Activated naive CD4-positive, alpha-beta T cell treated with Interleukin-2 at 50 U/mL for 16 hours (primary cell): ENCODE measurements at places on chromosomes 12 and 14.

- no peak for DNase-seq
These were observed 80.6 kb downstream of the MAP1LC3B2 start for GRCh38 chr12:116639765-116640164.

- DNase-seq: no peak
These were observed 4.7 kb downstream of the LRIG3 start for GRCh38 chr12:58915634-58916033.

DNA sequence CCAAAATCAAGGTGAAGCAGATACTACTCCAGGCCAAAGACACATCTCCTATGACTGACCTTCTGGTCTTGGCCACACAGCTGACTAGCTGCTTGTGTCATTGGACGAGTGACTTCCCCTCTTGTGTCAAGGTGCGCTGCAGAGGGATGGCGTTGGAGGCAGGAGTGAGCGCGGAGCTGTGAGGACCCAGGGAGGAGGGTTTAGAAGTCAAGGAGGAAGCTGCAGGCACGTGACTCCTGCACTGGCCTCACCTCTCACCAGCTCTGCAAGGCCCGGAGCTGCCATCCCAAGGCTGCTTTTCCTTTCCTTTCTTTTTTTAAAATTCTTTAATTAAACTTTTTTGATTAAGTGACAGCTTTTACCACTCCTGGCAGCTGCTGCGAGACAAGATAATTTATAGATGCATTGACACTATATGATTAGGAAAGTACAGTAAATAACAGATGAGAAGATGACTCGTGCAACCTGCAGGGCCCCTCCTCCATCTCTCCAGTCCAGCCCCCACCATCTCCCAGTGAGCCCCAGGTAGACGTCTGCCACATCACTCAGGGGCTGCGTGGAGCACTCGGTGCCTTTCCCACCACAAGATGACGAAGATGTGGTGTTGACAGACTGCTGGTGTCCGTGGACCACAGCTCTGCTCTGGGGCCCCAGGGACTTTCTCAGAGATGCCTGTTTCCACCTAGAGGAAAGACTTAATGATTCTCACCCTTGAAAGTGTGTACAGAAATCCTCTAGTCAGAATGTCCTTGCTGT lies 350.6 kb downstream of the CACNA1C start:
- DNase-seq: no peak

DNA sequence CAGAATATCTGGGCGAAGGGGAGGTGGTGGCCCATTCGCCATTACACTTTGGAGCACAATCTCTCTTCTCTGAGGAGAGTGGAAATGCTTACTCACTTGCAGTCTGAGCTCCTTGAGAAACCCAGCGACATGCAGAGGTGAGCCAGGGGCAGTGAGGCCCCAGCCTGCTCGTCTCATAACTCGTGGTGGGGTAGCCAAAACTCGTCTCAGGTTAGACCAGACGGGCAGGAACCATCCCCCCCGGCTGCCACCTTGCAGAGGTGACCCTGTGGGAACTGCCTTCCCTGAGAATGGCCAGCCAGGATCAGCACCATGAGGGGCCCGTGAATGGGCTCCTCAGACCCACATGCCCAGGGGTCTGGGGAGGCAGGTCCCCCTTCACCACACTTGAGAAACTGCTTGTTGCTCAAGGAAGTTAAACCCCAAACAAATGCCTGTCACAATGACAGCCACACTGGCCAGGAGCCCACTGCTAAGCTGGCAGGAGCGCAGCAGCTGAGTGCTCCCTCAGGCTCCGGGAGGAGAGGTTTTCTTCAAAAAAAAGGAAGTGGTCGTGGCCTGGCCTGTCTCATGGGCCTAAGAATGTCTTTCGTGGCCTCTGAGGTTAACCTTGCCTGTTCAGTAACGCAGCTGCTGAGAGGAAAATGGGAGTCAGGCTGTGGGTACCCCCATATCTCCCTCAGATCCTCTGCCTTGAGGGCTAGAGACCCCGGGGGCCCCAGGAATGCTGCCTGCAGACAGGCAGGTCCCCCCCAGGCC lies 9.2 kb upstream of the ALDH2 start:
- DNase-seq: no peak

DNA sequence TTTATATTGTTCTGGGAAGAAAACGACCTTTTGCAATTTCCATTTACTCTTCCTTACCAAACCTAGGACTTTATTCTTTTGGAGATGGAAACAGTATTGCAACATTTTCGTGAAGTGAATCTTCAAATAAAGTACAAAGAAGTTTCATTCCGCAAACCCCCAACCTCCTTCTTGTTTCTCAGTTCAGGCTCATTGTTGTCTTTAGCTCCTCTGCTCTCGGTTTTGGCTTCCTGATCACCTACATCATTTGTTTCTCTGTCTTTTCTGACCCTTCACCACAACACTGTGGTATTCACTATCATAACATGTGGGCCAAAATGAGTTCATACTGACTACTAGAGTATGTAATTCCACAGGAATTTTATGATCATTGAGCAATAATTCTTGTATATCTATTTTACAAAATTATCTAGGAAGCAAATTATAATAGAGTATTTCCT lies 266.8 kb downstream of the ADAMTS20 start:
- no peak for DNase-seq

GRCh38 chr12:107404981-107405380 lies 280.6 kb upstream of the PWP1 start:
- peak; percentile 11 for DNase-seq

DNA sequence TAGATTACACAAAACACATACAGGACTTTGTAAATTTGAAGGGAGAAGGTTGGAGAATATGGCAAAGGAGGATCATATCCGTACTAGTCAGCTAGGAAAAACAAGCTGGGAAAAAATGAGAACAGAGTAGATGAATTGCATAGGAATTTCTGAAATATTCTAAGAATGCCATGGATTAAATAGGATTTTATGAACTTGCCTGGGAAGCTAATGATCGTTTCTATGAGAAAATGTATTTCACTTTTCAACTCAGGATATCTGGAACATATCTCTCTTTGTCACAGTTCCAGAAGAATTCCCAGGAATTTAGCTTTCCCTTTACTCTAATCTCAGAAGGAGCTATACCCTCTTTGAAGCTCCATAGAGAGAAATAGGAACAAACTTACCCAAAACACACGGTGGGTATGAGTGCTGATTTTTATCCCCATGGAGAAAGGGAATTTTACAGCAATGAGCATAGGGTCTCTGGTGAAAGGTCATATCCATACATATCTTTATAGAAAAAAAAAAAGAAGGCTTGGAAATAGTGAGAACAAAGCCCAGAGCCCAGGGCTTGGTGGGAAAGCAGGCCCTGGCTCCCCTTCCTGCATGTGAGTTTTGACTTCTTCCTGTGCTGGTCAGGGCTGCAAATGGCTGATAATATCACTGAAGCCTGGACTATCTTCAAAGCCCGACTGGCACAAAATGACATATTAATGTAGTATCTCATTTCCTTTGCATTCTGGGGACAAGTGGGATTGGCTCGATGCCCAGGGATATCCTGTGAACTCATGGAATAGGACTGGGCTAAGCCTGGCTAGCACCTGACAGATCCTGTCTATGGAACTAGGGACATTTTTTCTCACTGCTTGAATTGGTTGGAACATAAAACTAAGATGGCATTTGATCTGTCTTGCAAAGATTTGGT lies 136.3 kb downstream of the AEBP2 start:
- no peak for DNase-seq

GRCh38 chr12:111238075-111238734 lies 130.7 kb downstream of the PHETA1 start:
- no peak for DNase-seq

DNA sequence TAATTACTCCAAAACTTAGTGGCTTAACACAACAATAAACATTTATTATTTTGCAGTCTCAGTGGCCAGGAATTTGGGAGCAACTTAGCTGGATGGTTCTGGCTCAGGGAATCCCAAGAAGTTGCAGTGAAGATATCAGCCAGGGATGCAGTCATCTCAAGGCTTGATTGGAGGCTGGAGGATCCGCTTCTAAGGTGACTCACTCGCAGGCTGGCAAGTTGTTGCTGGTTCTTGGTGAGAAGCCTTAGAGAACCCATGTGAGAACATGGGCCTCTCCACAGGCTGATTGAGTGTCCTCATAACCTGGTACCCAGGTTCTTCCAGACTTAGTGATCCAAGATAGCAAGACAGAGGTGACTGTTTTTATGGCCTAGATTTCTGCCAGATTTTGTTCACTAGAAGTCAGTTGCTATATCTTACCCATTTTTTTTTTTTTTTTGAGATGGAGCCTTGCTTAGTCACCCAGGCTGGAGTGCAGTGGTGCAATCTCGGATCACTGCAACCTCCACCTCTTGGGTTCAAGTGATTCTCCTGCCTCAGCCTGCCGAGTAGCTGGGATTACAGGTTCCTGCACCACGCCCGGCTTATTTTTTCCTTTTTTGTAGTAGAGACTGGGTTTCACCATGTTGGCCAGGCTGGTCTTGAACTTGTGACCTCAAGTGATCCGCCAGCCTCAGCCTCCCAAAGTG lies 32.5 kb downstream of the BRMS1L start:
- no peak for DNase-seq

GRCh38 chr12:51845482-51845881 lies 3.0 kb downstream of the FIGNL2 start:
- no peak for DNase-seq

- no peak for DNase-seq
These were observed 29.5 kb downstream of the CEP170B start for GRCh38 chr14:104894331-104895206.

DNA sequence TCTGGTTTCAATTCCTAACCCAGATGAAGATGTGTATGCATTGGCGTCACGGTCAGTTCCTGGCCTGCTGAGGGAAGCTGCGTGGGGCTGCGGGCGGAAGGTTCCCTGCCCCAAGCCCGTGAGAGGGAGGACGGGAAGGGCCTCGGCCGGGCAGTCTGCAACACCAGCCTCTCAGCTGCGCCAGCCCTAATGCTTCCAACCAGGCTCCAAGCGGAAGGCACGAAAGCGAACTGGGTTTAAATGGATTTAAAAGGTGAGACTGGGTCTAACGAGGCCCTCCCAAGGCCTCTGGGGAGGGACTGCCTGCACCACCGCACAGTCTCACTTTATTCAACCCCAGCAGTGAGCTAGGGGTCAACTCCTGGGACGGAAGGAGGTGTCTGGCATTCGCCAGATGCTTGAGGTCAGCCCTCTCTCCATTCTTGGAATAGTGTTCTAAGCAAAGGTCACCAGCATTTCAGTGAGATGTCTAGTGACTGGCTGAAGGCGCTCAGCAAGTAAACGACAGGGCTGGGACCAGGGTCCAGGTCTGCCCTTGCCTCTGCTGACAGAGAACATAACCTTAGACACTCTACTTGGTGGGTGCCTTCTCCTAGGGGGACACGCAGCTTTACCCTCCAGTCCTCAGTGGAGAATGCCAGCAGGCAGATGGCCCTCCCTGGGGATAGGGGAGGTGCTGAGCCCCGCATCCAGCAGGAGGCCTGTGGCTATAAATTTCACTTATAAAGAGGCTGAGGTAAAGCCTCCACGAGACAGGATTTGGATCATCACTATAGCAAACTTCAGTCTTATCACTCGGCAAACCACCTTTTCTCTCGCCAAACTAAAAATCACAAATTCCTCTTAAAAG lies 92.2 kb downstream of the PIWIL1 start:
- no peak for DNase-seq

DNA sequence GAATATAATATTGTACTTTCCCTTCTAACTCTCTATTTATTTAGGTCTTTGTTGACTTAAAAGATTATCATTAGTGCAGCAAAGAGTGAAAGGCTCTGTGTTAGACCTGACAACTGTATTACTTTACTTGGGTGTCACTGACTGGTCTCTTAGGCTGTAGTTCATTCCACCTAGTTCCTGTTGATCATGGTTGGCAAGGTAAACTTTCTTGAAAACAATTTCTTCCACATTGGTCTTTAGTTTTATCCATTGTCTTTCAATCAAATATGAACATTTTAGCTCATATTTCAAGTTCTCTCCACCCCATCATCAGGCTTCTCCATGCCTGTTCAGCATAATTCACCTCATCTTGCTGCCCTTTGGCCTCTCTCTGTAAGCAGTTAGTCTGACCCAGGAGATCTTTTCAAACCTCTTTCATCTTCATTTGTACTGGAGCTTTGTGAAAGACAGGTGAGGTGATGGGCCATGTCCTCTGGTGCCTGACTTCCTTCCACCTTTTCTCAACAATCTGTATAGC lies 32.1 kb upstream of the PPM1H start:
- no peak for DNase-seq

DNA sequence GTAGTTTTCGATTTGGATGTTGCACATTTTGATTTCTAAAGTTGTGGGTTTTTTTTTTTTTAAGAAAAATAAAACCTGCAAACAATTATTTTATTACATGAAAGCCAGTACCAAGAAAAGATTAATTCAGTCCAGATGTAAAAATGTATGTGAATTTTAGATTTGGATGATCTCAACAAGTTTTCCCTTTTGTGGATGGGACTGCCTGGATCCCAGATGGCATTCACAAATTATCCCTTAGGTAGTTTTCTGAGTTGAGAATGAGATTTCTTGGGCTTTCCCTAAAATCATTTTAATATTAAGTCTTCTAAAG lies 2.8 kb downstream of the FRMD6 start:
- no peak for DNase-seq
